ENCODE measurements at places on chromosomes 3 and 15.
A peak's percentile ranks its signal among the peaks of the same experiment; 100 is the strongest.

DNA sequence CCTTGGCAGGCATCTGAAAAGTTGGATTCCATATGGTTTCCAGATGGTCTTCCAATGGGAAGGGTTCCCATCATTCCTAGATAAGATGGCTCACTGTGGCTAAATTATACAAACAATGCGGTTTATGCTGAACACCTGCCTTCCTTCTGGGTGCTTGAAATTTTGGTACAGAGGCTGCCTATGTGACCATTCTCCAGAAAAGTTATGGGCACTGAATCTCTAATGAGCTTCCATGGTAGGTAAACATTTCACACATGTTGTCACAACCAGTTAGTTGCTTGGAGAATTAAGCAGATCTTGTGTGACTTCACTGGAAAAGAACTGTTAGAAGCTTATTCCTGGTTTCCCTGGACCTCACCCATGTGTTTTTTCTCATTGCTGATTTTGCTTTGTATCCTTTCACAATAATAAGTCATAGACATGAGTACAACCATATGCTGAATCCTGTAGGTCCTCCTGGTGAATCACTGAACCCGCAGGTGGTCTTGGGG is 30.1 kb downstream of the PLOD2 start:
- no peak for DNase-seq

DNA sequence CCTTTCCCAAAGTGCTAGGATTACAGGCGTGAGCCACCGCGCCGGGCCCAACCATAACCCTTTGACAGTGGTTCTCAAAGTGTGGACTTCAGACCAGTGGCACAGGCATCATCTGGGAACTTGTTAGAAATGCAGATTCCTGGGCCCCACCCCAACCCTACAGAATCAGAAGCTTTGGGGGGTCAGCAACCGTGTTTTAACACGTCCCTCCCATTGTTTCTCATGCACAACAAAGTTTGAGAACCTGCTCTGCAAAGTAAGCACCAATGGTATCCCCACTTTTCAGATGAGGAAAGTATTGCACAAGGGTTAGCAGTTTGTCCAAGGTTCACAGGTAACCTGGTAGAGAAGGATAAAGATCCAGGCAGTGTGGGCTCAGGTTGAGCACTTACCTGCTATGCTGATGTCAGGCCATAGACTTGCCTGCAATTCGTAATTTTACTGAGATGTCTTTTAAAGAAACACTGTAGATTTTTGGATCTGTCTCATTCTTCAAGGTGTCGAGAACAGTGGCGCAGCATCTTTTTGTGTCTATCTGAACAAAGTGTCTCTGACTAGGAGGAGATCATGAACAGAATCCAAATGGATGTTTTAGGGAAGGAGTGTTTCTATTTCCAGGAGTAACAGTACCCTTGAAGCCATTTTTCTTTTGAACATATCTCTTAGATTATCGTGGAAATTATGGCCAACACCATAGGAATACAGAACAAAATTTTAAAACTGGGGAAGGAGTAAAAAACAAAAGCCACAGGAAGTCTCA is 2.5 kb downstream of the GXYLT2 start:
- DNase-seq = no peak

GRCh38 chr3:23949784-23950183 is 4.7 kb downstream of the NR1D2 start:
- DNase-seq = no peak

GRCh38 chr3:50652709-50653108 is 22.0 kb upstream of the DOCK3 start:
- peak; percentile 77 for DNase-seq

DNA sequence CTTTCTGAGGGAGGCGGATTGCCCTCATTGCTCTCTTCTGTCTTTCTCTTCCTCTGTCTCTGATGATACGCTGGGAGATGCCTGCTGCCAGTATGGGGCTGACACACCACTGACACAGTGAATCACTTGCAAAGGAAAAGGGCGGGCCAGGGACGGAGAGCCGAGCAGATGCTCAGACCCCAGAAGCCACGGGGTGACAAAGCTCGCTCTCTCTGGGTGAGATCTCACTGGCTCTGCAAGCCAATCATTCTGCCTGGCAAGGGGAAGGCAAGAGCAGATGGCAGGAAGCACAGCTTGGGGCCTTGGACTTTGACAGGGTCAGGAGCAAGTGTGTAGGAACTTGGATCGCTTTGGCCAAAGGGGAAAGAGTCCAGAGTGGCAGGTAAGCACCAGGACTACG is 198.7 kb downstream of the NTRK3 start:
- DNase-seq = no peak

GRCh38 chr15:71288348-71288955 is 173.2 kb downstream of the THSD4 start:
- DNase-seq = no peak

- no peak for DNase-seq
These were observed 56.8 kb downstream of the ITGA11 start for GRCh38 chr15:68375191-68375631.

DNA sequence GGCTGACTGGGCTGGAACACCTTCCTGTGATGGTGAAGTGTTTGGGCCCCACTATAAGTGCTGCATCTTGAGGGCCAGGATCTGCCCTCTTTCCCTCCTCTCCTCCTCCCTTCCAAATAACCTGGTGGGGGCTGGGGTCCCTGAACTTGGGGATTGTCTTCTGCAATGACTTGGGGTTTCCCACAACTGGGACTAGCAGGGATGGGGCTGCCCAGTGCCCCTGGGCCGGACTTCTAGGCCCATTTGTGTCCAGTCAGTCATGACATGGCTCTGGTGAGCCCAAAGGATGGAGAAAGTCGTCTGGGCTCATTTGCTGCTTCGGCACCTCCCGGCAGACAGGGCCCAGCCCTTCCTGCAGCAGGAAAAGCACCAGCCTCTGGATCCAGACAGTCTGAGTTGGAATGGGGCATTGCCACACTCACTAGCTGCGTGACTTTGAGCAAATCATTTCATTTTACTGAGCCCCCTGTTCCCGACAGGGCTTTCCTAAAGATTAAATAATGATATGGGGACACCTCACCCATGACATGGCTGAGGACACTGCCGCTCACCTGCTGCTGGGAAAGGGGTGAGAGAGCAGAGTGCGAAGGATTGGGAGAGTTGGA is 113.2 kb downstream of the DNAJB8 start:
- no peak for DNase-seq

DNA sequence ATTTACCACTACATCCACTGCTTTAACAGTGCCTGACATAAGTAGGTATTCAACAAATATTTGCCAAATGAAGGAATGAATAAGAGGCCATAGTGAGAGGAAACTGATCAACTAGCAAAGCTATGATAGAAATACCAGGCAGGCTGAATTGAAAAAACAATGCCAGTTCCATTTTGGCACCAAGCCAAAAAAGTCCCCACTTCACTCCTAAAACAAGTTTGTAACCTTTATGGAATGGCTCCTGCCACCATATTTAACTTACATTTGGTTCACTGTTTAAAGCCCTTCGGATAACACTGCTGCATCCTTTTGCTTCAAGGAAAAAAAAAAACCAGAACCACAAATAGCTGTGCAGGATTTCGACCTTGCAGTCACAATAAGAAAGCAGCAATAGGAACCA is 166.1 kb downstream of the FRMD5 start:
- DNase-seq = no peak

GRCh38 chr3:155948476-155948875 is 78.0 kb downstream of the GMPS start:
- no peak for DNase-seq

- no peak for DNase-seq
These were observed 2.2 kb upstream of the CD86 start for GRCh38 chr3:122052968-122053367.

DNA sequence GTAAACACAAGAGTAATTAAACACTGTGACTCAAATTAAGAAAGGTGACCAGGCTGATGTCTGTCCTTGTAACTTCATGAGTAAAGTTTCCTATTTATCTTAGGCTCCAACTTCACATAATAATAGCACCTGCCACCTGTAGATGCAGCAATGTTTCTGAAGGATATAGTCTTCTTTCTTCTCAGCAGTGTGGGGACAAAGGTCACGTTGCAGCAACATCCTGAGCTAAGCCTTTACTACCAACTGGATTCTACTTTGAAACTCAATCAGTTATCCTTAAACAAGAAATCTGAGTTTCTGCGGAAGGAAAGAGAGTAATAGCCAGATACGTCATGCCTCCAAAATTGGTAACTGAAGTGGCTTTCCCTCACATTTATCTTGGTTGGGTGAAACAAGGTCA is 253.1 kb downstream of the RBMS3 start:
- DNase-seq = no peak

- no peak for DNase-seq
These were observed 17.6 kb upstream of the TM2D3 start for GRCh38 chr15:101669744-101670143.

DNA sequence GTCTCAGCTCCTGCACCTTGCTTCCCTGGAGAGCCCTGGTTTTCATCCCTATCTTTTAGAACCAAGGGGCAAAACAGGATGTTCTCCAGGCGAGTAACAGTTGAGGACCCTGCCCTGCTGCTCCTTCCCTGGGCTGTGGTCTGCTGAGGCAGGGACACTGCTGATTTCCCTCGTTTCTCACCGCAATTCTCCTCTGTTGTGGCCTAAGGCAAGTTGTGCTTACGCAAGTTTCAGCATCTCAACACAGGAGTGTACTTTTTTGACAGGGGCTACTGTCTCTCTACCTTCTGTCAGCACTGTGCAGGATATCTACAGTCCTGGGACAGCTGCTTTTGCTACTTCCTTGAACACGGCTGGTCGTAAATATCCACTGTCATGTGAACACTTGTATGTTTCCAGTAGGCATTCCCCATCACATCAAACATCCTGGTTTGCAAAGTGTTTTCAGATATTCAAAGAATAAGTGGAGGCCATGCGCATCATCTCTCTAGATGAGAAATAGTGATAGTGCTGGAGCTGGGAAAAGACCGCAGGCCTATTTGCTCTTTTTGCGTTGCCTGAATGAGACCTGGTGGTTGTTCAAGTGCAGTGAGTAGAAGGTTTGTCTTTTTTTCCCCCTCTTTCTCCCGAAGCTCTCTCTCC is 110.1 kb upstream of the PLXNA1 start:
- no peak for DNase-seq

DNA sequence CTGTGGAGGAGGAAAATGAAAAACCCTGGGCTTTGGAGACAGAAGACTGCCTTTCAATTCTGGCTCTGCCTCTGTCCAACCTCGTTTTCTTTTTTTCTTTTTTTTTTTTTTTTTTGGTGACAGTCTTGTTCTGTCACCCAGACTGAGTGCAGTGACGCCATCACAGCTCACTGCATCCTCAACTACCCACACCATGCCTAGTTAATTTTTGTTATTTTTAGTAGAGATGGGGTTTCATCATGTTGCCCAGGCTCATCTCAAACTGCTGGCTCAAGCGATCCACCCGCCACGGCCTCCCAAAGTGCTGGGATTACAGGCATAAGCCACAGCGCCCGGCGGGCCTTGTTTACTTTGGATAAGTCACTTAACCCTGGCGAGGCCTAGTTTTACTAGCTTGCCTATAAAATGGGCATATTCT is 66.3 kb upstream of the SLC25A26 start:
- no peak for DNase-seq

GRCh38 chr15:71304681-71305080 is 189.4 kb downstream of the THSD4 start:
- DNase-seq = no peak

GRCh38 chr3:76986876-76987474 is 52.9 kb upstream of the ROBO2 start:
- no peak for DNase-seq

DNA sequence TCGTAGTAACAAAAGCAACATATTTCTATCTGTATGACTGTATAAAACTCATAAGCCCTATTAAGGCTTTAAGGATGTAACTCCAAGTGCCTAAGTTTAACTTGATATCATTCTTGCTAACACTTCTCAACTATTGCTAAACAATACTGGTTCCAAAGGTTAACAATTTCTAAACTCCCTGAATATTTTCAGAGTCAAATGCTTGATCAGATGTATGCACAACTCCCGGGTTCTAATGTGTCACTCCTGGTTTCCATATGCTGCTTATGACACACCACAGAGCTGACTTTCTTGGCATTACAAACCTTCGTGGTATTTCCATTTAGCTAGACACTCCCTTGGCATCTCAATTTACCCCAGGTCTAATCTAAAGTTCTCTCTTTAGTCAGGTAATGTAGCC is 26.3 kb downstream of the DZIP1L start:
- no peak for DNase-seq

DNA sequence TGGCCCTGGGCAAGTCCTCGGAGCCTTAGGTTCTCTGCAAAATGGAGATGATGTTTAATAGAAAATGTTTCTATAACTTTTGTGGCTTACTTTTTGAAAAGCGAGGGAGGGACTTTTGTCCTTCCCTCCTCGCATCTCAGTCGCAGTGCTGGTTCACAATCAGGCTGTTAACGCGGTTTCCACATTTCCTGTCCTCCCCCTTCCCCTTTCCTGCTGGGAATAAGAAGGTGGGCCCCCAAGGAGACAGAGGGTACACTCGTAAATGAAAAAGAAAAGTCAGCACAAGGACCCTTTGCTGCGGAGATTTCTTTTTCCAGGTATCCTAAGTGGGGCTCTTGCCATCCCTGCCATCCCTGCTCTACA is 29.5 kb downstream of the ARHGAP31 start:
- peak; percentile 44 for DNase-seq

GRCh38 chr3:43364926-43365325 is 78.6 kb downstream of the SNRK start:
- no peak for DNase-seq

DNA sequence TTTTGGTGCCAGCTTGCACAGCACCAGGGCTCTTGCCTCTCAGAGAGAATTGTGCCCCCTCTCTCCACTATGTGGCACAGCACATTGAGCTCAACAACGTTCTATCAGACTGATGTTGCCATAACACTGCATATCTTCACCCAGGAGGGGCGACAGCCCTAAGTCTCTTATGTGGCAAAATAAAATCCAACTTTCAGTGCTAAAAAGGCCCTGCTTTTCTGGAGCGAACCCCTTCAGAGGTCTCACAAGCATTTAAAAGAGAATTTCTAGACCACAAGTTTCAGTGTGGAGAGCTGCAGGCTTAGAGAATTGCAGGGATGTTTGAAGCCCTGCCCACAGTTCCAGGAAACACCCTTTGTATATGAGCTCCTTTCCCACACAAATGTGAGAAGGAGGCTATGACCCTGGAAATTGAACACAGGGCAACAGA is 85.5 kb downstream of the LIPC start:
- DNase-seq = peak; percentile 12

DNA sequence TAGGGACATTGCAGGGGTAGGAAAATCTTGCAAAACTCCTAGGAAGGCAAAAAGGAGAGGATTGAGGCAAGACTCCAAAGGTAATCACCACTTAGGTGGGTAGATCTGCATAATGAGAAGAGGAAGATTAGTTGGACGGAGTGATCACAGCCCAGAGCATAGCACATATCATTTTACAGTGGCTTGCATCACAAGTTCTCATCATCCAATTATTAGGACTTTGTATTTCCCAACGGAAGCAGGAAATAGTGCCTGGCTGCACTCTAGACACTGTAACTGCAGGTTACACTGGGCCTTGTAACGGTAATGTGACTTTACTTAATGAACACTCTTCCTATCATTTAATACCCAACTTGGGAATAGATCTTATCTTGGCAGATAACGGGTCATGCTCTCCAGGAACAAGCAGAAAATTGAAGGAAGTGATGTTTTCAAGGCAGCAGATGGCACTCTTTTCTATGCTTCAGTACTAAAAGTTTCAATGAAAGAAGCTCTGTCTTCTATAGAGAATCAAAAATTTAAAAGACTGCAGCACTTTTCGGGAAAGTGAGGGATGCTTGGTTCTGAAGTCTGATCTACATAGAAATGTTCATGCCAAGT is 101.9 kb upstream of the KCNMB2 start:
- peak; percentile 43 for DNase-seq

All from GM23338 (cell line).